COLO829 (cell line): ENCODE measurements at places on chromosomes 13 and 19.

GRCh38 chr13:46672338-46673090, 119.5 kb downstream of the LRCH1 start:
- DNase-seq = no peak

- DNase-seq = no peak
Measured at GRCh38 chr19:17948514-17948900, 15.7 kb downstream of the CCDC124 start.

DNA sequence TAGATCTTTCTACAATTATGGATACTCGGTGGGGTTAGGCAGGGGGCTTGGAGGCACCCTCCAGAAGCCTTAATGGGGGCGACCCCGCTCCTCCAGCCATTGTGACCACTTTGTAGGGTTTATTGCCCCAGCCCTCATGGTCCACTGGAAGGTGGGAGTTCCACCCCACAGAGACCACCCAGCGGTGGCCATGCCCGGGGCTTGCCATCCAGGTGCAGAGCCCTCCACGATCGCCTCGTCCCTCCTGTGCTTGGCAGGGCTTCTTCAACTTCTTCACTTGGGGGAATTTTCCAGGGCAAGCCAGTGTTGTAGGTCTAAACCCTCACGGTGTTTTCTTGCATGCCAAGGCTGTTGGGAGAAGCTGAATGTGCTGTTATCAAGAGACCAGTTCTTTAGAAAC, 16.1 kb downstream of the ZNF536 start:
- DNase-seq = no peak

- no peak for DNase-seq
Measured at GRCh38 chr19:7386308-7386707, 37.6 kb downstream of the ARHGEF18 start.

GRCh38 chr13:110197471-110197870, 109.5 kb downstream of the COL4A1 start:
- no peak for DNase-seq
